ENCODE measurements at places on chromosomes 3 and 15.

DNA sequence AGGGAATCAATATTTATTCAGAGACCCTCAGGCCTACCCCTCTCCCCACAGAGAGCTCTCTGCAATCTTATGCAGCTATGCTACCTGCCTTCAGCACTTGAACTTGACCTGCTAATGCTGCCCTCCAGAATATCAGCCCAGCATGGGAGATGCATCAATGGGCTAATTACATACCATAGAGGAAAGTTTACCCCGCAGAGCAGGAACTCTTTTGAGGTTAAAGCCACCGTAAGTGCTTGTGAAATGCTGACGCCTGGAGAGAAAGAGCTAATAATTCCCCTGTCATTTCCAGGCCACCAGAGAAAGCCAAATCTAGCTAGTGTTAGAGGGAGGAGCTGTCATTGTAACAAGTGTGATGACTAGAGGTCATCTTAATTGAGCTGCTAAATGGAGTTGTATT, 127.5 kb downstream of the CHST2 start:
- DNase-seq = no peak

DNA sequence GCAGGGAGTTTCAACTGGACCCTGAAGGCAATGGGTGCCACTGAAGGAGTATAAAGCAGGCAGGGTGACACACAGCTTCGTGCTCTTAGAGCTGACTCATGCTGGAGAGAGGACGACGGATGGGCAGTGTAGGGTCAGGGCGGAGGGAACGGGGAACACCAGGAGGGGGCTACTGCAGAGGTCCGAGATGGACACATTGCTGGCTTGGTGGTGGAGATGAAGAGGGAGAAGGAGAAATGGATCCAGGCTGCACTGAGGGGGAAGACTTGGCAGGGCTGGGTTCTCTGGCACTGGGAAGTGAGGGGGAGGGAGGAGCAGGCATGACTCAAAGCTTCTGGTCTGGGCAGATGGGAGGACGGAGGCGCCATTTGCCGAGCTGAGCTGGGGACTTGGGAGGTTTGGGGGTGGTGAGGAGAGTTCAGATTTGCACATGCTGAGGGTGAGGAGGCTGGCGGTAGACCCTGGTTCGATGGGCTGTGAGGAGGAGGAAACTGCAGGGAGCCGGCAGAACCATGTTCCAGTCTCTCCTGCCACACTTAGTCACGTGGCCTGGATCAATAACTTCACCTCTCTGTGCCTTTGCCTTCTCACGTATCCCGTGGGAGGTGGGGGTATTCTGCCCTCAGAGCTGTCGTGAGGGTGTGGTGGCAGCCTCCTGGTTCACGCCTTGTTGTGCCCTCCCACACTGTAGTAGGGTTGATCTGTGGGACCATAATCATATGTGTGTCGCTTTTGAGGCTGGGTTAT, 4.6 kb upstream of the KCTD6 start:
- DNase-seq = no peak

DNA sequence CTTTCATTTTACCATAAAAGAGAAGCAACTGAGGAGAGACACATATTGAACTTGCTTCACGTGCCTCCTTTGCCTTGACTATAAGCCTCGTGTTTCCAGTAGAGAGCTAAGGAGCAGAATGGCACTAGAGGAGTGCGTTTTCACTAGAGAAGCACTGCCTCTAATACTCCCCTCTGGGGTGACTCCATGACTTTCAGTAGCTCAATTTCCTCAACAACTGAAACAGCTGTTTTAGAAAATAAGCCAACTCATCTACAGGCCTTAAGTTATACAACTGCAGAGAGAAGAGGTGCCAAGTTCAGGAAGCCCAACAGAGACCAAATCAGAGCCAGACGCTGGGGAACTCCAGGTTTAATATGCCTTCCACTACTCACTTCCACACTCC, 1.9 kb downstream of the UBP1 start:
- no peak for DNase-seq

- no peak for DNase-seq
These were observed 44.9 kb upstream of the LRRFIP2 start for GRCh38 chr3:37219266-37219665.

DNA sequence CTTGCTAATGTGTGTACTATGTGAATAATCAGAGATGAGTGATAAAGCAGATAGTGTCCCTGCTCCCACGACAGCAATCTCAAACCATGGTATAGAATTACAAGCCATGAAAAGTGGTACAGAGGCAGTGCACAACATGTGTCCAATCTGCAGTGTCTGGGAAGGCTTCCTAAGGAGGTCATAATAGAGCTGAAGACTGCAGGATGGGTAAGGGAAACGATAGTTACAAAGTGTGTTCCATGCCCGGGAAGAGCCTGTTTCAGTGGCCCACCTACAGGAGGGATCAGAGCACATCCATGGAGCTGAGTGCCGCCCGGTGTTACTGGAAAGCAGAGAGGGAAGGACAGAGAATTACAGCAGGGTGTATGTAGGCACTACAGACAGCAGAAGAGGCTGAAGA, 48.9 kb downstream of the PAK2 start:
- no peak for DNase-seq

DNA sequence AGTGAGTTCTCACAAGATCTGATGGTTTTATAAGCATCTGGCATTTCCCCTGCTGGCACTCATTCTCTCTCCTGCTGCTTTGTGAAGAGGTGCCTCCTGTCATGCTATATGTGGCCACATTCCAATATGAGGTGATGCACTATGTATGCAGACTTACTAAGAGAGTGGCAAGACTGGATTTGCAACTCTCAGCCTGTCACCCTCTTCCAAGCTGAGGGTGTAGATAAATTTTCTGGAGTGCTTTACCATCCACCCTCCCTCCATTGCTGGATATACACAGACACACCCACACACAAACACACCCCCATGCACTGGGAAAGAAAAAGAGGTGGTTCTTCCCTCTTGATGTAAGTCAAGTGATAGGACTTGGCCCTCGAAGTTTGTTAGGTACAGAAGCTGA, 30.2 kb upstream of the CHMP2B start:
- DNase-seq = no peak

DNA sequence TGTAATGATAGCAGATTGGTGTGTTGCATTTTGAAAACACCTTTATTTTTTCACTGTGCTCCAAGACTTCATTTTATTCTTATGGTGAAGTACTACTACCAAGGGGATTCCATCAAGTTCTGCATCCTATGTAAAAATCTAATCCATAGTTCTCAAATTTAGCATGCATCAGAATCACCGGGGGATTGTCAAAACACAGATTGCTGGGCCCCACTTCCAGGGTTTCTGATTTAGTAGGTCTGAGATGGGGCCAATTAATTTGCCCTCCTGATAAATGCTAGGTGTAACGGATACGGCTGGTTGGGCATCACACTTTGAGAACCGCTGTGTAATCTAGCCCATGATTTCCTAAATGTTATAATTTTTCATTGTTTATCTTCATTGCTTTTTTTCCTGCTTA, 692 bp downstream of the ZWILCH start:
- no peak for DNase-seq

DNA sequence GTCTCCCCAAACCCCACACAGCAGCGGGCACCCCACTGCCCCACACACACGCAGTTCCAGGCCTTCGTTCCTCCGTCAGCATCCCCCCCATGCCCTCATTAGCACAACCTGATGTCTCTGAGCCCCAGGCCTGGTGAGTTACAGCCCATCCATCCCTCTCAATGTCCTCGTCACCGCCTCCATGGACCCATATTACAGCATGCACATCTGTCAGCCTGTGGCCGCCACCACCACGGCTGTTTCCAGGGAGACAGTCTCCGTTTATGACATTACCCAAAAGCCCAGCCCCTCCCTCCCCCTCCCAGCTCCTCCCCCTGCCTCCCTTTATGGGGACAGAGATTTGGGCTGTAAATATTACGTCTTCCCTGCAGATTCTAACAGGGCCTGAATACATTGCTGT, 143.1 kb upstream of the LINGO1 start:
- DNase-seq = no peak

- DNase-seq = no peak
These were observed 96.0 kb downstream of the C3orf70 start for GRCh38 chr3:185056908-185057307.

GRCh38 chr3:151314137-151314536, 2.5 kb downstream of the GPR87 start:
- no peak for DNase-seq
